Suprapubic skin (tissue), 4 donors: ENCODE measurements at places on chromosomes 6 and 20. TPM values are rescaled to one million over a fixed set of nuclear protein-coding genes. Genes with fewer than 3 reads are reported as not detected.

DNA sequence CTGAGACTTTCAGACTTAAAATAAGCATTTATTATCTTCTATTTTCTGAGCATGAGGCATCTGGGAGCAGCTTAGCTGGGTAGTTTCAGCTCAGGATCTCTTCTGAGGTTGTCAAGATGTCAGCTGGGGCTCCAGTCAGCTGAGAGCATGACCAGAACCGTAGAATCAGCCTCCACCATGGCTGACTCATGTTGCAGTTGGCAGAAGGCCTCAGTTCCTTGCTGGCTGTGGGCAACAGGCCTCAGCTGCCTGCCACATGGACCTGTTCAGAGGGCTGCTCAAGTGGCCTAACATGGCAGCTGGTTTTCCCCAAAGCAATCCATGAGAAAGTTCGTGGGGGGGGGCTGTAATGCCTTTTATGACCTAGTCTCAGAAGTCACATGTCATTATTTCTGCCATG is 142.3 kb downstream of the LY86 start:
- no peak for DNase-seq

DNA sequence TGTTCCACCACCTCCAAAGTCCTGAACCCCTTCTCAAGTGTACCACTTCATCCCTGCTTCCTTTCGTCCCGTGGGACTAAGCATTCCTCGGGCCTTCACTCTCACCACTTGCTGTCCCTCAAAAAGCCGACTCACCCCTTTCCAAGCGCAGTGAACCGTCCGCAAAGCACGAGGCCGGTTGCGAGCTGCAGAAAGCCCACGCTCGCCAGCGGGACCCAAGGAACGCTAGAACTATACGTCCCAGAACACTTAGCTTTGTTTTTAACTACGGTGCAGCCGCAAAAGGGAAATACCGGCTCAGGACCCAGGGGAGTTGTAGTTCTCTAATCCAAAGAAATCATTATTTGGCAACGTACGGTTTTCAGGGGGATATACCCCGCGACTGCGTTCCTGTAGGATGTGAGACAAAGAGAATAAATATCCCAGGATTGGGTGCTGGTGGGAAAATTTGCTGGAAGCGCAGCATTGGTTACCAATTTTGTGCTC is 416 bp upstream of the POLR1H start:
- no peak for DNase-seq

DNA sequence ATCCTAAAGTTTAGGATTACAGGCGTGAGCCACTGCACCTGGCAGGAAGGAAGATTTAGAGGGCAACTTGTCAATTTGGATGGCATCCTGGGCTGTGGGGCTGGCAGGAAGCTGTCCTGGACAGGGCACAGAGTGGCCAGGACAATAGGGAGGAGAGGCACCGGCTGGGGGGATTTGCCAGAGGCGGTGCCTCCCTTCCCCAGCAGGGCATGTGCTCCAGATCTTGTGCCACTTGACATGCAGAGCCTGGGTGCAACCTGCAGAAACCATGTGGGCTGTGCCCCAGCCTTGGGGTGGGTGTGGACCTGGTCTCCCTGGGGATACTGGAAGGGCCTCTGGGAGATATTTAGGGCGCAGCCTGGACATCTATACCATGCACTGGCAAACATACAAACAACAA is 58.6 kb upstream of the EEF1A1 start:
- DNase-seq, result no peak

Gene PGK2
- not detected for total RNA-seq

GRCh38 chr20:38126932-38127621 is 38.0 kb downstream of the TGM2 start:
- peak; percentile 24 for DNase-seq
